ENCODE measurements at places on chromosomes 12 and 14. TPM values are rescaled to one million over a fixed set of nuclear protein-coding genes. Genes with fewer than 3 reads are reported as not detected.

HOXC6 gene
- total RNA-seq: not detected

SLC7A7 gene
- 0.33 TPM for total RNA-seq

USP30 gene
- total RNA-seq: 33.1 TPM

BMAL2 gene
- not detected for total RNA-seq

B4GALNT1 gene
- total RNA-seq: not detected

PPP1R3E gene
- total RNA-seq: 33.8 TPM

WNT5B gene
- not detected for total RNA-seq

WDHD1 gene
- total RNA-seq: 1.6 TPM

CIT gene
- 0.84 TPM for total RNA-seq

GRIP1 gene
- total RNA-seq: 0.73 TPM

FAM90A1 gene
- 0.17 TPM for total RNA-seq

AQP2 gene
- not detected for total RNA-seq

RFX4 gene
- total RNA-seq: not detected

GALNT16 gene
- not detected for total RNA-seq

KRT74 gene
- not detected for total RNA-seq
